ENCODE measurements at places on chromosomes 2 and 18. TPM values are rescaled to one million over a fixed set of nuclear protein-coding genes. Genes with fewer than 3 reads are reported as not detected.

- no peak for DNase-seq
- peak overlapping the region; percentile 100 for H3K27ac ChIP-seq
- H3K27me3 ChIP-seq, result no peaks in the 10 kb centered on the region
- peaks cover 25% of the 10 kb centered on the region for H3K4me1 ChIP-seq
- peak overlapping the region; percentile 99 for H3K4me3 ChIP-seq
Measured at GRCh38 chr2:61537277-61537949, 743 bp downstream of the XPO1 start.

GRCh38 chr2:230778350-230779063 is 65.9 kb downstream of the CAB39 start:
- DNase-seq, result no peak
- peaks cover 88% of the 10 kb centered on the region for H3K36me3 ChIP-seq
- H3K27ac ChIP-seq, result peak overlapping the region; percentile 77

The CD8B2 gene
- total RNA-seq, result 3.7 TPM

GRCh38 chr2:171523088-171524017 is 1.1 kb downstream of the CYBRD1 start:
- H3K36me3 ChIP-seq, result no peaks in the 10 kb centered on the region
- H3K4me1 ChIP-seq, result peaks cover 20% of the 10 kb centered on the region
- H3K27me3 ChIP-seq, result peaks cover 72% of the 10 kb centered on the region
- no peak for DNase-seq

- DNase-seq, result no peak
- no peaks in the 10 kb centered on the region for H3K36me3 ChIP-seq
- no peak overlapping the region for H3K27ac ChIP-seq
- no peaks in the 10 kb centered on the region for H3K4me1 ChIP-seq
Measured at GRCh38 chr18:57164401-57164800, 17.5 kb downstream of the BOD1L2 start.
